T-helper 1 cell (primary cell): ENCODE measurements at places on chromosomes 3 and 15.

DNA sequence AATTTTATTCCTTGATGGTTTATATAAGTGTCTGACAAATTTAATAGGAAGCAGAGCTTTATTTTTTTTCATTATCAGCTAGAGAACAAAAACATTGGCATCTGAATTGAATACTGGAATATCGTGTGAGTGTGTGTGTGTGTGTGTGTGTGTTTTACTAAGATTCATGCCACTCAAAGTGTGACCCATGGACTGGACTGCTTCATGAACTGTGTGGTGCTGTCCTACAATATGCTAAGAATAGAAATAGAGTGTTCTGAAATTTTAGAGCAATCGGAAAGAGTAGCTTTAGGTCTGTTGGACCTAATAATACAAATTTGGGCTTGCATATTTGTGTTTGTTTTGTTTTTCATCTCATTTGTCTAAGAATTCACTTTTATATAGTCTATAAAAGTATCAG is 89.6 kb downstream of the MITF start:
- DNase-seq, result no peak

DNA sequence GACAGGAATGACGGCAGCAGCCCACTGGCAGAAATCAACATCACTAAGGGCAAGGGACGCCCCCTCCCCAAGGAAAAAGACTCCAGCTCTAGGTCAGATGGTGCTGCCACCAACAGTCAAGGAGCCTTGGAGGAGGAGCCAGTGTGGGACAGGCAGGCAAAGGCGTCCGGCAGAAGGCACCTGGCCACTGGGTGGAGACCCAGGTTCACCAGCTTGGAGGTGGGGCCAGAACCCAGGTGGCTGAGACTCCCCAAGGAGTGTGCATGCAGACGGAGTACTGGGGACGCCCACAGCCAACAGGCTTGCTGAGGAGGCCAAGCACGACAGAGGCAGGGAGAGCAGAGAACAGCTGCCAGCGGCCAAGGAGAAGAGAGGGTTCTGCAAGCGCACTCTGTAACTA is 35.2 kb downstream of the PTPN23 start:
- DNase-seq, result no peak

GRCh38 chr3:183823963-183824362 is 1.4 kb downstream of the MAP6D1 start:
- no peak for DNase-seq

- DNase-seq, result no peak
Observed at GRCh38 chr15:73746261-73746660, 6.9 kb downstream of the INSYN1 start.

GRCh38 chr3:170132335-170132734 is 49.2 kb downstream of the PHC3 start:
- no peak for DNase-seq

- DNase-seq, result no peak
Observed at GRCh38 chr3:123336001-123336400, 112.9 kb downstream of the ADCY5 start.

- DNase-seq, result no peak
Observed at GRCh38 chr3:98766924-98767323, 3.8 kb downstream of the ST3GAL6 start.

GRCh38 chr3:186506191-186506739 is 37.9 kb downstream of the CRYGS start:
- DNase-seq, result no peak

DNA sequence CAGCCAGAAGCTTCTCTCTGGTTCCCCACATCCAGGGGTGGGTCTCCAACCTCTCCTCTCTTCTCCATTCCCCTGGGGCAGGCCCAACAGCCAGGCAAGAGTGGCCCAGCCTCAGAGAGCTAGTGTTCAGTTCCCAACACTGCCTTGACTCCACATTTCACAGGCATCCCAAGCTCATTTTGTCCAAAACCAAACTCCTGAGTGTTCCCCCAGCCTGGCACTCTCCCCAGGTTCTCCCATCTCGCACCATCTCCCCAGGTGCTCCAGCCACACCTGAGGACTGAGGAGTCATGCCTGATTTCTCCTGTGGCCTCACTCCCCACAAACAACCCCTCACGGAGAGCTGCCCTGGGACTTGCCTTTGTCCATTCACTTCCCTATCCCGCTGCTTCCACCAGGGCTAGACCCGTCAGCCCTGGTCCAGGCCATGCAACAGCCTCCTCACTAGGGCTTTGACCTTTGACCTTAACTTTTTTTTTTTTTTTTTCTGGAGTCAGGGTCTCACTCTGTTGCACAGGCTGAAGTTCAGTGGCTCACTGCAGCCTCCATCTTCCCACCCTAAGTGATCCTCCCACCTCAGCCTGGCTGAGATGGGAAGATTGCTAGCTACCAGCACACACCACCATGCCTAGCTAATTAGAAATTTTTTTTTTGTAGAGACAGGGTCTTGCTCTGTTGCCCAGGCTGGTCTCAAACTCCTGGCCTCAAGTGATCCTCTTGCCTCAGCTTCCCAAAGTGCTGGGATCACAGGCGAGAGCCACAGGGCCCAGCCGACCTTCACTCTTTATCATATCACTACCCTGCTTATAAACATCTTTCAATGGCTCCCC is 3.9 kb upstream of the CSK start:
- DNase-seq, result no peak

- DNase-seq, result no peak
Observed at GRCh38 chr3:45826908-45827307, 15.0 kb downstream of the LZTFL1 start.

DNA sequence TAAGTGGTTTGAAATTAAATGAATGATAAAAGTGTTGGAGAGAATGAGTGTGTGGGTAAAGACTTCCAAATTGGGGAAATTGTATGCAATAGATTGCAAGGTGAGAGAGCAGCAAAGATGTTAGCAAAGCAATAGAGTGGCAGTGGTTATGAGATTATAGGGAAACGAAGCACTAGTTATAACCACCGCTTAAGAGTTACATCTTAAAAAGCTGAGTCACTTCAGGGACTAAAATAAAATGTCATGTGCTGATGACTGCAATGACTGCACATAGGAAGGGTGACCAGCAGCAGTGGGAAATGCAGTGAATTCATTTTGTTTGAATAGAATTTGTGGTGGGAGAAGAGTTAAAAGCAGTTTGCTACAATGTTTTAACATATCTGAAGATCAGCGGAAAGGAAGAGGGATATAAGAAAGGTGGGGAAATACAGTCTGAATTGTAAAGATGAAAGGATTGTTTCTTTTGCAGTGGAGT is 127.3 kb downstream of the RAP2B start:
- no peak for DNase-seq

DNA sequence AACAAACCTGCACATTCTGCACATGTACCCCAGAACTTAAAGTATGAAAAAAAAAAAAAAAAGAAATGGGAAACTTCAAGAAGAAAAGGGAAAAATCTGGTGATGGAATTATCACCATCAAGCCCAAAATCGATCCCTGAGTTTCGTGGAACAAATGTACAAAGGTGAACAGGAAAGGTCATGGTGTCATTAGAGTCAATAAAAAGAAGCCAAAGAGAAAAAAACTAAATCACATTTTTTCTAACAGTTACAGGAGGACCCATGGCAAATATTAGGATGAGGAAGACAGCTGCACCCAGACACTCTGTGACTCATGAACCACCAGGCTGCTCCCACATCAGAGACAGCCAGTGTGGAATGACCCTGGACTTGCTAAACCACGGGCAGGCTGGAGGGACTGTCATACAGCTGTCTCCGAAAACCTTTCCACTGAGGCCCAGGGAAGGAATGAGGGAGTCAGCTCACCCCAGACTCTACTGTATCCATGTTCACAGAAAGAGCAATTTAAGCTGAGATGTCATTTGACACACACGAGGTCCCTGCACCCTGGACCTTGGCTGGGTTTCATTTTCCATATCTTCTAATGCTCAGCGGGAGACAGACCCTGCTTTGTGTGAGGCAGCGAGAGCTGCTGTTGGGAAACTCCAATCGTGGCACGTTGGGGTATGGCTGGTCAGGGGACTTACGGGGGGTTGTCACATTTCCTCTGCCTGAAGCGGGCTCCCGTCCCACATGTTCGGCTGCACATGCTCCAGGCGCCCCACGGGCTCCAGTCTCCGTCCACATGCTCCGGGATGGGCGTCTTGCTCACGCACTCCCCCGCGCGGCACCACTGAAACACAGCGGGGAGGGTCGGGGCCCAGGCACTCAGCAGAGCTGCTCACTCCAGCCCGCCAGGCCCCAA is 210.2 kb downstream of the ADAMTS17 start:
- DNase-seq, result no peak

- DNase-seq, result no peak
Observed at GRCh38 chr15:52797625-52798501, 7.7 kb upstream of the ONECUT1 start.

- no peak for DNase-seq
Observed at GRCh38 chr3:55376753-55377347, 110.3 kb downstream of the WNT5A start.

DNA sequence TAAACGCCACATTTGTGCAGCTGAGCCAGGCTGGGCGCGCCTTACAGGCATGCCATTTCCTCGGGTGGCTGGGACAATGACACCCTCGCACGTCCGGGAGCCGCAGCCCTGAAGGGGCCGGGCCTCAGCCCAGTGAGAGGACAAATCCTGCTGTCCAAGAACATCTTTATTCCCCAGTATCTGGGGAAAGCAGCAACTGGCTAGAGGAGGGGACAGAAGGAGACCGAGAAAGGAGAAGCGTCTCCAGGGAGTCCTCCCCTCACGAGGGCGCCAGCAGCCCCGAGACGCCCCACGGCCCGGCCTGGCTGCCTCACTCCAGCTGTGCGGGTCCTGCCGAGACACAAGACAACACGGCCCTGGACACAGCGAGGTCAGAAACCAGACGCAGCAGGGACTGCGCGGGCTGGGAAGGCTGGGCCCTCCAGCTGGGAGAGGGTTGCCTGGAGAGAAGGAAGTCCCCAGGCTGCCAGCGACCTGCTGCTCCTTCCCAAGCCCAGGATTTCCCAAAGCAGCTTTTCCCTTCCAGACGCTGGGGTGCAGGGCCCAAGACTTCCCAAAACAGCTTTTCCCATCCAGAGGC is 130.2 kb downstream of the CHSY1 start:
- DNase-seq, result no peak
